NCI-H2081 (cell line): ENCODE measurements at places on chromosomes 5 and 9.

- DNase-seq = peak; percentile 11
Measured at GRCh38 chr9:110047955-110048402, 160.0 kb downstream of the C9orf152 start.

- DNase-seq = no peak
Measured at GRCh38 chr5:160227012-160227411, 2.3 kb upstream of the FABP6 start.

DNA sequence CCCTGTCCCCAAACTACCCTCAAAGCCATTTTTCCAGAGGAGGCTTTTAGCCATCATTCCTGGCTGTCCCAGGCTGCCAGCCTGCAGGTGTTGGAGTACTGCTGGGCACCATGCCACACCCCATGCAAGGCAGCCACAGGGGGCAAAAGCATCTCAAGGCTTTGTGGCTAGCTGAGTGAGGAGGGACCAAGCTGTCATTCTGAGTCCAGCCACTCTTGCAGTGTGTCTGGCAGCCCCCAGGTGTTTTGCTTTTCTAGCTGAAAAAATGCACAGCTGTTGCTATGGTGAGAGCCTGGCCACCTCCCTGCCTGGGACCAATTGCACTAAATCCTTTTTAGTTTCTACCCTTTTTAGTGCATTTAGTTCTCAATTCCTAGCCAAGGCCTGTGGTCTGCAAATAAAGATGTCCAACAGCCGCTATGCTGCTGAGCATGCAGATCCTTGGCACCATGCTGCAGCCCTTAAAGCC, 50.4 kb upstream of the PTGS1 start:
- DNase-seq = peak; percentile 48

GRCh38 chr5:168925160-168925559, 346.0 kb upstream of the PANK3 start:
- no peak for DNase-seq

DNA sequence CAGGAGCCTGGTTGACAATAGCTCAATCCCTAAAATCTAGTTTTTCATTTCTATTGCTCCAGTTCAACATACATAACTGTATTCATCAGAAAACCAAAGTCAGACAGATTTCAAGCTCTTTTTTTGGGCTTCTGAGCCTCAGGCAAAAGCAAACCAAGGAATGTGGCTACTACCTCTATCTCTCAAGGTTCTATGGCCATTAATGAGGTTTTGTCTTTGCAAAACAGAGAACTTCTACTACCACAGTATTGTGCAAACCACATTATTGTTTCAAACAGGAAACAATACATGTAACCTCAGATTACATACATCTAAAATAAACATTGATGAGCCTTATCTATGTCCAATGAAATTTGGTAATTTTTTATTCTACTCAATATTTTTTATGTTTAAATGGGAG, 35.5 kb upstream of the FTMT start:
- DNase-seq = no peak

DNA sequence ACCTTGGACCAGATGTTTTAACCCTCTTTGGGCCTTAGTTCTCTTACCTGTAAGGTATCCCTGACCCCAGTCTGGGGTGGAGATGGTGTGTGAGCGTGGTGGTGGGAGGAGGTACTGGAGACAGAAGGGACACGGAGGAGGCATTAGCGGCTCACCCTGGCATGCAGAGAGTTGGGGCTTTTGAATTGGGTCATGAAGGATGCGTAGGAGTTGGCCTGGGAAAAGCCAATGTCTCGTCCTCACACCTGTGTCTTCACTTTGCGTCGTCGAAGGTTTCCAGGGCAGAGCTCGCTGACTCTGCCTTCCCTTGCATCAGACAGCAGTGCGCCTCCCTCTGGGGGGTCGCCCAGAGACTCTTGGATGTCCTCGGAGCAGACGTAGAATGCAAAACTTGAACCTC, 11.2 kb downstream of the RXRA start:
- no peak for DNase-seq

- DNase-seq = no peak
Measured at GRCh38 chr5:65927503-65928321, 1.3 kb downstream of the ERBIN start.

DNA sequence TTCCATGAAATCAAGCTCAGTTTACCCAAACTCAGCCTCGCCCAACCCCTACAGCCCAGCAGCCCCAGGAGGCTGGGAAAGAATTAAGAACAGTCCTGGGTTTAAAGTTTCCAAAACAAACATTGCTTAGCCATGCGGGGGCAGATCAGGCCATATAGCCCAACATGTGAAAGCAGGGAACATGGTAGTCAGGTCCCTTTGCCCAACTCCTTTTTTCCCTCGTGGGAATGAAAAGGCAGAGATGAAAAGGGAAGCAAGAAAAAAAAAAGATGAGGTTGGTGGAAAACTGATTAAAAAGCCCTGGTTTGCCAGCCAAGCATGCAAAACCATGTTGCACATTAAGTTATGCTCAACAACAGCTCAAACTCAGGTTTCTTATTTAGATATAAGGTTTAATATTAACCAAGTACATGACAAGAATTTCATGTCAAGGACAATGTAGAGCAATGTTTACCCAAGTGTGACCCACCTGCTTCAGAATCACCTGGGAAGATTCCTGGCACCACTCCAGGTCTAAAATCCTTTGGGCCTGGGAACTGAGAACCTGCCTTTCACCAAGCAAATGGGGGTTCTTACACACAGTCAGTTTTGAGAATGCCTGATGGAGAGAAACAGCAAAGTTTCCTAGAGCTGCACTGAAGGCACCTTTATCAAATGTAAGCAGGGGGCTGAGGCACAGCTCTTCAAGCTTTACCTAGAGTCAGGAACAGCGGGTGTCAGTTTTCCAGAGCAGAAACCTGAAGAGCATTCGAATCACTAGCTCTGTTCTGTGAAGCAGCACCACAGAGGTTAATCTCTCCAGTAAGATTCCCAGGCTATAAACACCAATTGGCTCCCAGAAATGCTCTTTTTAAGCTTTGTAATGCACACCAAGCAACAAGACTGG, 1.7 kb downstream of the FREM1 start:
- no peak for DNase-seq

DNA sequence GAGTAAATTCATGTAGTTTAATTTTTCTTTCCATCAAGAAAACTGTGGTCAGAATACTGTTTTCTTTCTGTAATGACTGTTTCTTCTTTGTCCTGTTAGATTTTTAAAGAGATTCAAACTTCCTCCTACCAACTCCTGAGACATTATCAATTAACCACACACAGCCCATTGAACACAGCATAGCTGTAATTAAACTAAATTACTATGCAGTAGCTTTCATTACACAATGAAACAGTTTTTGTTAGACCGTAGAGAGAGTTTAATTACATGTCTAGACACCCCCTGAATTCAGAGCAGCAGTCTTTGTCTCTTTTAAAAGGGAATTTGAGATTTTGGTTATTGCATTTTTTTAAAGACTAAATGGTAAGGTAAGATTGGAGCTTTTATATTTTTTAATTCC, 77.5 kb downstream of the STARD4 start:
- peak; percentile 12 for DNase-seq

- no peak for DNase-seq
Measured at GRCh38 chr9:114250235-114250568, 72.7 kb upstream of the ORM1 start.

DNA sequence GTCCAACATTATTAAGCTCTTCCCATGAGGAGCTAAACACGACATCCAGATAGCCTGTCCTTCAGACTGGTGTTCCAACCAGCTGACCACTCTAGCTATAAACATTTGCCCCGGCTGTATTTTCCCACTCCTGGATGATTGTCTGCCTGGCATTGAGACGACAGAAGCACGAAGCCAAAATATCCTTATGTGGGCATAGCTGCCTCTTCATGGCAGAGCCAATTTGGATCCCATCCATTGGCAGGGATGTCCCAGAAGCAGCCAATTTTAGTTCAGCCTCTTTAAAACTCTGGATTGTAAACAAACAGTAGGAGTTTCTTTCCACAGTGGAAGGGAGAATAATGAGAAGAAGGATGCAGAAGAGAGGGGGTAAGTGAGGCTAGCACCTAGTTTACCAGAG, 507.6 kb downstream of the CETN3 start:
- no peak for DNase-seq

DNA sequence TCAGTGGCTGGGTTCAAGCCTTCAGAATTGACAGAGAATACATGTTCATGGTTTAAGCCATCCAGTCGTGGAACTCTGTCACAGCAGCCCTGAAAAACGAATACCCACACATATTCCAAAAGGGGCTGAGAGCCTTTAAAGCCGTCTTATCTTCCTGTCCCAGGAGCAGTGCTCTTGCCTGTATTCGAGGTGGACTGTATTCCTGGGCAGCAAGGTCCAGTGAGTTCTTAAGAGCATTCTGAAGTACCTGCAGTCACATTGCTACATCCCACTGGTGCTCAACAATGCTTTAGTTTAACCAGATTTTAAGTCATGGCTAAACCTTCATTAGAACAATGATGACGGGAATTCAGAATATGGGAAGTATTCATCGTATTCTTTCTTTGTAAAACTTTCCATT, 380.7 kb upstream of the KLF4 start:
- no peak for DNase-seq

DNA sequence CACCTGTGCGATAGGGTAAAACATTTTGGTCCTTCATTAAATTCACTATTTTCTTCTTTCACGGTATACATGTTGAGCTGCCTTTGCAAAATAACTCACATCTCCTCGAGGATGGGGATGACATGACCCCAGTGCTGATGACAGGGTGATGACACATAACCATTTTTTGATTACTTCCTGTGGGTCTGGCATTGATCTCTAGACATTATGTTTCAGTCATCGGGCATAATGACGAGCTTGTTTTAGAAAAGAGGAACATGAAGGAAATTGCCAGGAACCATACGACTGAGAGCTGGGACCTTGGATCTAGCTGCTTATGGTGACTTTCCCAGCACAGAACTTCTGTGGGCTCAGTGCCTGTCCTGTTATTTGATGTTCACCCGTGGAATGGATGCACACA, 25.2 kb downstream of the COL5A1 start:
- no peak for DNase-seq

DNA sequence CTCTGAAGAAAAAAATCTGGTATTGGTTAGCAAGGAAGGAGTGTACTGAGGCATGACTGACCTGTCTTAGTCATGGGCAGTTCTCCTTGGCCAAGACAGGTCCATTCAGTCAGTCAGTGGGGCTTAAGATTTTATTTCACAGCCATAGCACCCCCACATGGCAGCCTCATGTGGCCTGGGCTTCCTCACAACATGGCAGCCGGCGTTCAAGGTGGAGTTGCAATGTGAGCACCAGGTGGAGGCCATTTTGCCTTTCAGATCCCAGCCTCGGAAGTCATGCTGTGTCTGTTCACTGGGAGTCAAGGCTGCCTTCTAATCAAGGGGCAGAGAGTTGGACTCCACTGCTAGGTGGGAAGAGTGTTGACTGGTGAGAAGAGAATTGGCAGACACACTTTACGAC, 10.3 kb upstream of the CARD19 start:
- no peak for DNase-seq

DNA sequence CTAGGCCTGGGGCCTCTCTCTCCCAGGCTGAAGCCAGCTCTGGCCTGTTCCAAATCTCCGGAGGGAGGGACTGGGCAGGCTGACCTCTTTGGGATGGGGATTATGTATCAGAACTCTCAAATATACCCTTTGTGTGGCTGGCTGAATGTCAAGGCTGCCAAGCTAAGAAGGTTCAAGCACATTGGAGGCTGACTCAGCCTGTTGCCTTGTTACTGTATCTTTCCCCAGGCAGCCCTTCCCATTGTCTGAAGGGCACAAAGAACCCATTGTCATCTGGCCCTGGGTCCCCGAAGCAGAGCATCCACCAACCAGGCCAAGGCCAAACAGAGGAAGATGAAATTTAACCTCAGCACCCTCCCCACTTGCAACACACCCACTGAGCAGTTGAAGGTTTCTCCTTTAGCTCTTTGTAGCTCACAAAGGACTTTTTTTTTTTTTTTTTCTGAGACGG, 7.3 kb upstream of the SPARC start:
- no peak for DNase-seq

DNA sequence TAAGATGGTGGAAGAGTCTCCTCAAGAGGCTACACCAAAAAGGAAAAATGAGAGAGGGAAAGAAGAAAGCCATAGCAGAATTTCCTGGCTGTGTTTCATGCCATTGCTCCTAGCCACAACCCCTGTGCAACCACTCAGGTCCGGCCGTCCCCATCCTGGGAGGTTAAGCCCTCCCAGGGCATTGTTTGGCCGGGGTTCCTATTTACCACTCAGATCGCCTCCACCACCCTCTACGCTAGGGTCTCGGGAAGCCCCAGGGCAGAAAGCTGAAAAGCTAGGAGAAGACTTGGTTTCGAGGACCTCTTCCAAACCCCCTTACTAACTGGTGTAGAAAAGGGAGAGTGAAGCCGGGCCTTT, 715 bp downstream of the RC3H2 start:
- peak; percentile 39 for DNase-seq

DNA sequence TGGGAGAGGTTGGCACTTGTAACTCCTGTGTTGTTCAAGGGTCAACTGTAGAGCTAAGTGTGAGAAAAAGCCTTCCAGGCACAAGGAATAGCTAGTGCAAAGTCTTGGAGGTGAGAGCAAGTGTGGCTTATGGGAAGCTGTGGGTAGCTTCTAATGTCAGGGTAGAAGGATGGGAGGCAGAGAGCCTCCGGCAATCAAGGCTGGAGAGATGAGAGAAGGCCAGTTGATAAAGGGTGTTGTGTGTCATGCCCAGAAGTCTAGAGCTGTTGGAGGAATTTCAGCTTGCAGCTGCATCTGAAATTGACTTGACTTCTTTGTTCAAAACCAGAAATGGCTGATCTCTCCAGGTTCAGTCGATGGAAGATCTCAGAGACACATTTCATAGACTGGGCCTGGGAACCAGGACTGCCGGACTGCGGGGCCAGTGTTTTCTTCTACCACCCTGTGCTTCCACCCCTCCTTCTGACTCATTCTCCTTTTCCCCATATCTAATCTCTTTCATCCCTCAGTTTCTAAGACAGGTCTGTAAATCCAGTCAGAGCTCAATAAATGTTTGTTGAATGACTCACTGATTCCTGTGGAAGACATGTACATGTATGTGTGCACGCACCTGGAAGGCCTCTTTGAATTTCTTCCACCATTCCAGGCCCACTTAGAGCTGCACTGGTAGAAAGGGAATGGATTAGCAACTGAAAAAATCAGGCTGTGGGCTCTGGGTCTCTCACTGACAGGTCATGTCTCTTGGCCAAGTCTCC, 67.8 kb upstream of the KLF4 start:
- DNase-seq = no peak

- DNase-seq = no peak
Measured at GRCh38 chr5:121763665-121764064, 88.0 kb upstream of the FTMT start.

DNA sequence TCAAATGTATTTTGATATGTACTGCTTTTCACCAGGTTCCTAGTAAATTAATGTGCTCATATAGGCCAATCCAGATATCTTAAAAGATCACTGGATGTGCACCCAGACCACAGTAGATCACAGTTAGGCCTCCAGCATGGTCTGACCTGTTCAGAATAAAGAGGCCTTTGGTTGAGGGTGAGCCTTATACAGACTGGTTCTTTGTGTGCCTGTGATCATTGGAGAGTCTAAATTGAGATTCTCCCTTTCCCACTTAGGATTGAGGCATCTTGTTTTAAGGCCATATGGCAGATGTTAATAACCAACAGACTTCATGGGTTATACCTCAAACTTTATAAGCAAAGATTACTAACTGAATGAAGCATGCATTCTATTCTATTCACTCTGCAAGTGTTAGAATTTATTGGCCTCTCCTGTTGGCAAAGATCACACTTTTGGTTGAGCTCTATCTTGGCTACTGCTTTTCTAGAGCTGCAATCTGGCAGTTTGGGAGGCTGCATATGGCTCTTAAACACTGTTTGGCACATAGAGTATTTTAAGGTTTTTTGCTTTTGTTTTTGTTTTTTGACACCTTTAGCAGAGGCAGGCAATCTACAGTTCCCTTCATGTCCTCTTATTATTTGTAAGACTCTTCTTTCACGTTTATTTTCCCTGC, 8.5 kb downstream of the CHSY3 start:
- DNase-seq = no peak
